Hematopoietic multipotent progenitor cell treated with erythropoietin and hydrocortisone succinate and interleukin-3 and kit ligand, for 6 days (in vitro differentiated cells): ENCODE measurements at places on chromosomes 2 and 18.

GRCh38 chr2:128373451-128374000 is 54.9 kb upstream of the HS6ST1 start:
- no peak for DNase-seq

DNA sequence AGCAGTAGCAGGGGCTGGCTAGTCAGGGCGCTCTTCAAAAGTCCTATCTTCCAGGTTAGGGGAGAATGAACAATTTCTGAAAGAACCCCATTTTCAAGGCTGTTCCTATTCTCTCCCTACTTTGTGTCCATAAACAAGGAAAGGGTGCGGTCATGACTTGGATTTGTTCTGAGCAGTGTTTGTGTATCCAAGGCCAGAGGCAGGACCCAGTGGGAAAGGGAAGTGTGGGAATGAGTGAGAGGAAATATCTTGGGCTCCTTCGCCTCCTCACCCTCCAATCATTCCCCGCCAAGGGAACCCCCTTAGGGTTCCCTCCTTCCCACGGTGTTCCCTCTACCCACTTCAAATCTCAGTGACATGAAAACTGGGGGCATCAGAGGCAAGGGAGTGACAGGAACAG is 25.5 kb upstream of the SPTBN1 start:
- DNase-seq: no peak

GRCh38 chr18:36302676-36303075 is 5.2 kb downstream of the FHOD3 start:
- DNase-seq: no peak

DNA sequence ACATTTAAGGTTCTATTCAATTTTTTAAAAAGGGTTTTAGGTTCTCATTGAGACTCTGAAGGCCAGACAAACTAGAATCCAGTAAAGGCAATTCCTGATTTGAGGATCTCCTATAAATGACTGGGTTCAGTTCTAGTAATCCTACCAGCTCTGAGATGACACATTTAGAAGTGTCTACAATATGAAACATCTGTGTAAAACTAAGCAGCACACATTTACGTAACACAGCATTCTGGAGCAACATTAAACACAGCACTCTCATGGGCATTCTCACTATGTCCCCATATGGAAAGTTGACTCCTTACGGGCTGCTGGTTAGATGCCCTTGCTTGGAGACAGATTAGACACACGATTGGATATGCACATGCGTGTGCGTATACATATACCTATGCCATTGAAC is 114.4 kb downstream of the ZNF385B start:
- DNase-seq: no peak

- DNase-seq: no peak
These were observed 56.3 kb downstream of the DNMT3A start for GRCh38 chr2:25285265-25286024.

- DNase-seq: no peak
These were observed 36.3 kb downstream of the YWHAQ start for GRCh38 chr2:9594366-9595054.

DNA sequence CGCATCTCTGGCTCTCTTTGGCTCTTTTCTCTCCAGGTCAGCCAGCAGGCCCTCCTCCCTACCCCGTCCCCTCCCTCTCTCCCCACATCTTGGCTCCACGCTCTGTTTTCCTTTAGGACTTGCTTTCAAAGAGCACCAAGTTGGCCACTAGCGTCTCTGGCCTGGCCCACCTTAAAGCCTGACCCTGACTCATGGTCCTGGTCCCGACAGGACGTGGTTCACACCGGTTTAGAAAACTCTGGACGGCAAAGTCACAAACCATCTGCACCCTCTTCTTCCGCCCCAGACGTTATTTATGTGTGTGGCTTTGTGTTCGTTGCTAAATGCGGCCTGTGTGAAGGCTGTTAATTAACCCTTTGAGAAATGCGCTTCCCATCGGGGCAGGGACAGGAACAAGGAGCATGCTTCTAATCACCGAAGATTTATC is 169.0 kb upstream of the HAAO start:
- peak; percentile 72 for DNase-seq

DNA sequence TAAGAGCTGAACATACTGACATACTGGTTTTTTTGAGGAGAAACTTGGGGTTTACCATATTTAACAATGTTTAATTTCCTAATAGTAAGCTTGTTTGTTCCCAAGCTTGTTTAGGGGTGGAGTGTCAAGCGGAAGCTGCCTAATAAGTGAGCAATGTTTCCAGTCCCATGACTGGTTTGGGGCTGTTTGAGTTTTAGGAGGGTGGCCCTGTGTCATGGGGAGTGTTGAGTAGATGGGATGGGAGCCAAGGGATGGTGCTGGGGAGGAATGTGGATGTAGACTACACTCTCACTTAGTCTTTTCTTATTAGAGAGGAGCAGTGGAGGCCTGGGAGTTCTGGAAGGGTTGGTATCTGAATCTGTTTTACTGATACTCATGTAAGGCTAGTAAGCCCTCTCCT is 128.5 kb downstream of the TANC1 start:
- no peak for DNase-seq

DNA sequence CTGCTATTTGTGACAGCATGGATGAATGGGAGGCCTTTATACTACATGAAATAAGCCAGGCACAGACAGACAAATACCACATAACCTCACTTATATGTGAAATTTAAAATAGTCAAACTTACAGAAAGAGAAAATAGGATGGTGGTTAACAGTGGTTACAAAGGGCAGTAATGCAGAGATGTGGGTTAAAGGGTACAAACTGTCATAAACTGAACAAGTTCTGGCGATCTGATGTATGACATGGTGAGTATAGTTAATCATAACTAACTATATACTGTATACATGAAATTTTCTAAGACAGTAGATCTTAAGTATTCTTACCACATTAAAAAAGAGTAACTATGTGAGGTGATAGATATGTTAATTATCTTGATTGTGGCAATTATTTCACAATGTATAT is 558.1 kb upstream of the ZNF804A start:
- no peak for DNase-seq

DNA sequence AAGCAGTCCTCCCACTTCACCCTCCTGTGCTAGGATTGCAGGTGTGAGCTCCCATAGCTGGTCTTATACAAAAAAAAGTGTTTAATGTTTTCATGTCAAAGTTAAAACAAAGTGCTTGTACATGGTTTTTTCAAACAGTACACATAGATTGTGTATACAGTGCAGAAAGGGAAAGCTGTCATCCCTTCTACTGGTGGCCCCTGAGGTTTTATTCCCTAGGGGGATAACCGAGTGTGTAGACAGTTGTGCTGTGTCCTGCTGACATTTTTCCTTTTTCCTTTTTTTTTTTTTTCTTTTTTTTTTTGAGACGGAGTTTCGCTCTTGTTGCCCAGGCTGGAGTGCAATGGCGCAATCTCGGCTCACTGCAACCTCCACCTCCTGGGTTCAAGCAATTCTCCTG is 10.8 kb downstream of the TUBB6 start:
- no peak for DNase-seq

GRCh38 chr2:119659601-119660342 is 19.2 kb upstream of the TMEM177 start:
- peak; percentile 69 for DNase-seq

DNA sequence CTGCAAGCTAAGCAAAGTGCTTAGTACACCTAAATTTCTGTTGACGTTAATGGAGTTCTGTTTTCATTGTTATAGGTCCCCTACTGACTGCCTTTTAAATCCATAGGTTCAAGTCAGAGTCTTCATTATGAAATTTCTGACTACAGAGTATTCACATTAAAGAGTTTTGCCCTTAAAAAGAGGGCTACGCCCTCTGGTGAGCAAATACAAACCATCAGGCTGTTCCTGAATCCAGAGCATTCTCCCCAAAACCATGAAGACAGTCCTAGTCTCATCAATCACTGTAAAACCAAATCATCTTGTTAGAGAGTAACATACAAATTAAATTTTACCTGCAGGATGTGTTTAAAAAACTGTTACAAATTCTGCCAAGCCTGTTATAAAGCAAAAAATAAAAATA is 1091.7 kb downstream of the TDRD15 start:
- no peak for DNase-seq

DNA sequence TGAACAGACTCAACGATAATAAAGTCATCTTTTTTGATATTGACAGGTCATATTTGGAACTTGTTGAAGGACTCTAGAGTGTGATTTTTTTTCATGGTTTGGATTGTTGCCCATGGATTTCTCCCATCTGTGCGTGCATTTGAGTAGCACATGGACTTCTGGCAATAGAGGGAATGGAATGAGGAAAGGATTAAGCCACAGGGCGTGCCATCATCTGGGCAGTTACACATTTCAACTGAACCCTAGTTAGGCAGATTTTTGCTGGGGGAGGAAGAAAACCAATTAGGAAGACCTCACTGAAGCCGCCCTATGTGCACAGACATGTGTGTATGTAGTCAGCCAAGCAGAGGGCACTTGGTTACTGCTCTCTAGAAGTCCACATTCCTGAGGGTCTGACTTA is 72.6 kb downstream of the TPGS2 start:
- no peak for DNase-seq
